ENCODE measurements at places on chromosomes 2 and 18.

- DNase-seq = no peak
Measured at GRCh38 chr2:147739508-147739907, 105.3 kb upstream of the ACVR2A start.

GRCh38 chr18:46387441-46388131 is 269.4 kb downstream of the LOXHD1 start:
- DNase-seq = no peak

DNA sequence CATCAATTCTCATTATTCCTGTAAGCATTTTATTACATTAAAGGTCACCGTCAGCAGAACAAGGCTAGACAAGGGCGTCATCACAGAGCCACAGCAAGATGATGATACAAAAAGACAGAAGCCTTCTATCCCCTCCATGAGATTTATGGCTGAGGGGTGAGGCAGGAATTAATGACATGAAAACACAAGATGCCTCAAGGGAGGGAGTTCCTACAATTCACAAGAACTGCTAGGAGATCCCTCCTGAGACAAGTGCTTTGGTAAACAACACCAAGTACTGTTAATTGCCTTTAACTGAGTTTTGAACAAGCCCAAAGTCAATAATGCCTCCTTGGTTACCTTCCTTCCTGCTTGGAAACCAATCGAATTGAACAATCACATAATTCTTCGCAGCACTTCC is 14.1 kb downstream of the ADD2 start:
- DNase-seq = no peak

DNA sequence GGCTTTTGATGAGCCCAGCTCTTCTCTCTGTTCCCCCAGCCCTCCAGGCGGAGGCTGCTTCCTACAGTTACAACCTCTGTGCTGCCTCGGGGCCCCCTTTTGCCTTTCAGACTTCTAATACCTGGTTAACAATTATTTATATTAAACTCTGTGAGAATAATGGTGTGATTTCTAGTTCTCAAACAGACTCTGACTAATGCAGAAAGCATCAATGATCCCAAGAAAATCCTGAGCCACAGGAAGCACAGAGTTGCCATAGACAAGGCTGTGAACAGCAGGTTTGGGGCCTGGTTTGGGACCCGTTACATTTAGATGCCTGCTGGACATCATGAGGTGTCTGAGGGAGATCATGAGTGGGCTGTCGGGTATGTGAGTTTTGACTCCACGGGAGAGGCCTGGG is 37.4 kb upstream of the MYO3B start:
- no peak for DNase-seq

DNA sequence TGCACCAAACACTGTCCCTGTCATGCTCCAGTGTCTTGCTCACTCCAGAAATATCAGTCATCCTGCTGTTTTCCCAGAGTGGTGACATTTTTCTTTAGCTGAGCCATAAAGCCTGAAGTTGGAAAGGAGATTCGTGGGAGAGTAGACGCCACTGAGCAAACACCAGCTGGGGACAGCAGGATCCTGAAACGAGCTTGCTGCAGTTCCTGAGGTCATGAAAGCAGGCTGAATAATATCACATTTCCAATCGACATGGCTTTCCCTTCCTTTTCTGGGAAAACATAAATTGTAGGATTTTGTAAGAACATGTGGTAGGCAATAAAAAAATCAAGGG is 276.4 kb downstream of the CDCA7 start:
- DNase-seq = no peak

DNA sequence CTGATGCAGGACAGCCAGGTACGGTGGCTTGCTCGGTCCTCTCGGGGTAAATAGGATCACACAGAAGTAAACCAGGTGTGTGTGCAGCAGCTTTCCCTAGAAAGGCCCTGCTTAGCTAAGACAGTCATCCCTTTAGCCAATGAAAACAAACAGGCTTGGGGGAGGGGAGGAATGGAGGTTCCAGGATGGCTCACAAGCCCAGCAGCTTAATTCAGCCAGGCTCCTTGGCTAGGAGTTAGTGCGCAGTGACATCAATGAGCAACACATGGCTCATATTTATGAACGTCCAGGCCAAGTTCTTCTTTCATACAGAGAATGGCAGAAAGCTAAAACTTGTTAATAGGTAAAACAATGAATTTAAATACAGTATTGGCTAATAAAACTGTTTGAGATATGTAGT is 10.2 kb downstream of the IAH1 start:
- DNase-seq = no peak

All from activated T-cell treated with anti-CD3 and anti-CD28 coated beads, Interleukin-2, amount 50 U/mL, for 72 hours (primary cell).